T-cell (primary cell): ENCODE measurements at places on chromosomes 4 and X.

DNA sequence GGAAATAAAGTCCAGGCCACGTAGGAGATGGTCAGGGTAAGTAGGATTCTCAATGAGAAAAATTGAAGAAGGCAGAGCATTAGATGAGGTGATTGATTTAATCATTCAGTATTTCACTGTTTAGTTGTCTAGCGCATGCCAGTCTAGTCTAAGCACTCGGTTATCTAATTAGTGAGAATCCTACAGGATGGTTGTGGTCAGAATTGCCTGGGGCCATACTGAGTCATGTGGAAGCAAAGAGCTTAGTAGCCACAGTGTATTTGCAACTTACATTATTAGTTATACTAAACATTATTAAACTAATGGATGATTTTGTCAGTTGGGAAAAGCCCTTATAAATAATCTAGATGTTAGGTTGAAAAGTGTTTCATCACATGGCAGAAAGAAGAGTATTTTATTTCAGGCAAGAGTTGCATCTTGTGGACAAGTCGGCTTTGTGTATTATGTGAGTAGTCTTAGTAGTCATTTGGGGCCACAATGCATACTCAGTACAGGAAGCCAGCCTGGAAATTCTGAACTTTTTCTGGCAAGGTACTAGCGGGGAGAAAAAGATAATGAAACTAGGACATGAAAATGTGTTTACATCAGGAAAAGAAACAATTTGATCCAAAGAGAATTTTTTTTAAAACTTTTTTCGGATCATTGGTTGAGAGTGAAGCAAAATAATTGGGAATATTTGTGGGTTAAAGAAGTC lies 31.9 kb downstream of the CPEB2 start:
- no peaks in the 10 kb centered on the region for H3K4me1 ChIP-seq
- no peaks in the 10 kb centered on the region for H3K36me3 ChIP-seq
- no peak overlapping the region for H3K27ac ChIP-seq
- no peak for DNase-seq
- no peaks in the 10 kb centered on the region for H3K27me3 ChIP-seq

GRCh38 chrX:4690521-4690920 lies 977.1 kb upstream of the PRKX start:
- DNase-seq = no peak
- no peak overlapping the region for H3K27ac ChIP-seq
- no peaks in the 10 kb centered on the region for H3K4me1 ChIP-seq
- no peaks in the 10 kb centered on the region for H3K36me3 ChIP-seq

GRCh38 chrX:25383196-25383595 lies 367.4 kb upstream of the ARX start:
- no peak for DNase-seq

- no peak overlapping the region for H3K27ac ChIP-seq
- peaks cover 14% of the 10 kb centered on the region for H3K36me3 ChIP-seq
- no peak for DNase-seq
- H3K4me3 ChIP-seq = no peak overlapping the region
Observed at GRCh38 chr4:25837107-25837506, 25.7 kb downstream of the SEL1L3 start.

DNA sequence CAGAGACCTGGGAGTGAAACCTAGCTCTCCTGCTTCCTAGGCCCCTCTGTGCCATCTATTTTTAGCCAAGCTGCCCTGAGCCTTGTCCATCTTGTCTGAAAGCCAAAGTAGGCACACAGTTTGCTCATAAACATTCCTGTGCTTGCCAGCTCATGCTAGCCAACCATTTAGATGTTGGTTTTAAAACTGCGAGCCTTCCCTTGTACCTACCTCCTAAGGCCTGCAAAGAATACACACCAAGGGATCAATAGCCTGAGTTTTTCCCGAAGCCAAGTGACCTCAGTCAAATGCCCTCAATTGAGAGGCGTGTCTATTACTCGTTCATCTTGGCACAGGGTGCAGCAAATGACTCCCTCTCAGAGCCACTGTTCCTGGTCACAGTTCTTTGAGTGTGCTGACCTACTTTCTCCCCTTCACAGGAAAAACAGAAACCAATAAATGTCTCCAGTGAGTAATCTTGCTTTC lies 48.5 kb downstream of the ZCCHC12 start:
- no peak for DNase-seq
- H3K4me3 ChIP-seq = no peak overlapping the region
- no peaks in the 10 kb centered on the region for H3K27me3 ChIP-seq
- no peak overlapping the region for H3K27ac ChIP-seq
- no peaks in the 10 kb centered on the region for H3K4me1 ChIP-seq

DNA sequence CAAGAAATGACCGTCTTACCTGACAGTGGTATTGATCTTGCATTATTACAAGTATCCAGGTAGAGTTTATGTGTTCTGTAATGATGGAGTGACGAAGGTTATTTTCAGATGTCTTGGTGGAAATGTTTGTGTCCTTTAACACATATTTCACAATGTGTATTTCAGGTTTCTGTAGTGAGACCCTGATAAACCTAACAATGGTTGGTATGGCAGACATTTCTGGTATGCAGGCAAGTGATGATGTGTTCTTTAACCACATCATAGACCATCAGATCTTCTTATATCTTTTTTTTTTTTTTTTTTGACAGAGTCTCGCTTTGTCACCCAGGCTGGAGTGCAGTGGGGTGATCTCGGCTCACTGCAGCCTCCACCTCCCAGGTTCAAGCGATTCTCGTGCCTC lies 14.6 kb upstream of the ATXN3L start:
- no peaks in the 10 kb centered on the region for H3K4me1 ChIP-seq
- no peak for DNase-seq
- H3K36me3 ChIP-seq = no peaks in the 10 kb centered on the region
- H3K27ac ChIP-seq = no peak overlapping the region
- H3K27me3 ChIP-seq = no peaks in the 10 kb centered on the region

DNA sequence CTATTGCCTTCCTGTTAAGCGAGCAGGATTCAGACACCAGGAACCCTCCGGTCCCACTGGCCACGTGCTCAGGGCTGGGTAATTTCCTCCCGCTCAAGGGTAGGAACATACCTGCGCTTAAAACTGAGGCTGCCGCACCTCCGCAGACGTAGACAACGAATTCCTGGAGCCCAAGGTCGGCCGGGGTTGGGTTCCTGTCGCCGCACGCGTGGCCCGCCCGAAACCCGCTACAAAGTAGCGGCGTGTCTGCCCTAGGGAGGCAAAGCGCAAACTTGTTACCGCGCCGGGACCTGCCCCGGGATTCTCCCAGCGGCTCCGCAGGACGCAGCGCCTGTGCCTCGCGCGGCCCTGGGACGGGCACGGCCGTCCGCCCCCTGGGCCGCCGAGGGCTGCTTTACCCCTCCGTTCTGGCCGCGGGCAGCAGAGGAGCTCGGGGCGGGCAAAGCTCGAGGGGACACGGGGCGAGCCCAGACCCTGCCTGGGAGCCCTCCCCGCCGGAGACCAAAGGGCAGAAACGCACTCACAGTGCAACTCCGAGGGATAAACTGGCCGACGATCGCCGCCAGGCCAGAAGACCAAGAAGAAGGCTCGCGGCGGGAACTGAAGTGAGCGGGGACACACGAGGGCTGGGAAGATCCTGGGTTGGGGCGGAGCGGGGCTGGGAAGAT lies at the start of gene ERVMER34-1:
ERVMER34-1 (minus strand) TSS at position 607 of the 668 bp plus-strand sequence. CDS start 5,905 bp downstream, outside the sequence.
- peaks cover 39% of the 10 kb centered on the region for H3K27me3 ChIP-seq
- peaks cover 2% of the 10 kb centered on the region for H3K4me1 ChIP-seq
- no peaks in the 10 kb centered on the region for H3K36me3 ChIP-seq

DNA sequence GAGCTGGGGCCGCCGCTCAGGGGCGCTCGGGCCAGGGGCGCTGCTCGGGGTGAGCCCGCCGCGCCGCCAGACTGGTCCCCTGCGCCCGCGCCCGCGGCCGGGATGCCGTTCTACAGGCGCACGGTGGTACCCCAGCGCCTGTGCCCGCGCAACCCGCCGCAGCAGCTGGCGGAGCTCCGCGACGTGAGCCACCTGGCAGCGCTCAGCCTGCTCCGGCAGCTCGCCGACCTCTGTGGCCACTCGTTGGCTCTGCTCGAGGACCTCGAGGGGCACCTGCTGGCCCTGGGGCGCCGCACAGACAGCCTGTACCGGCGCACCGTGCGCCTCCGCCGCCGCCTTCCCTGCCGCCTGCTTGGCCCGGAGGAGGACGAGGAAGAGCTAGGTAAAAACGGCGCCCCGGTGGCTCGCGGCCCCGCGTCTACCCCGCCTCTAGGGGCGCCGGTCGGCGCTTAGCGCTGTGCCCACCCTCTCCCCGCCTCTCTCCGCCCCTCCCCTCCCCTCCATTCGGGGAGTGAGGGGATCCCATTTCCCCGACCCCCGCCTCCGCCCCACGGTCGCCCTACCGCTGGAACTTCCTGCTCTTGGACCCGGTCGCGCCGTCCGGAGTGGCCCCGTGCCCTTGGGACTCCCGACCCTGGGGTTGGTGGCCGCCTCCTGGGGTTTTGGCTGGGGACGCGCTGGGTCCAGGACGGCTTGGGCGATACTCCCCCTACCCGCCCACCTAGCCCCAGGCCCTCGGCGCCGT lies 513 bp downstream of the NHSL2 start:
- H3K27ac ChIP-seq = no peak overlapping the region
- H3K36me3 ChIP-seq = no peaks in the 10 kb centered on the region
- H3K27me3 ChIP-seq = peaks cover 38% of the 10 kb centered on the region
- peak; percentile 4 for DNase-seq
- no peaks in the 10 kb centered on the region for H3K4me1 ChIP-seq

GRCh38 chr4:87044511-87045233 lies 109.9 kb downstream of the AFF1 start:
- peaks cover 2% of the 10 kb centered on the region for H3K4me1 ChIP-seq
- H3K4me3 ChIP-seq = no peak overlapping the region
- H3K36me3 ChIP-seq = no peaks in the 10 kb centered on the region
- H3K27me3 ChIP-seq = no peaks in the 10 kb centered on the region
- no peak overlapping the region for H3K27ac ChIP-seq

DNA sequence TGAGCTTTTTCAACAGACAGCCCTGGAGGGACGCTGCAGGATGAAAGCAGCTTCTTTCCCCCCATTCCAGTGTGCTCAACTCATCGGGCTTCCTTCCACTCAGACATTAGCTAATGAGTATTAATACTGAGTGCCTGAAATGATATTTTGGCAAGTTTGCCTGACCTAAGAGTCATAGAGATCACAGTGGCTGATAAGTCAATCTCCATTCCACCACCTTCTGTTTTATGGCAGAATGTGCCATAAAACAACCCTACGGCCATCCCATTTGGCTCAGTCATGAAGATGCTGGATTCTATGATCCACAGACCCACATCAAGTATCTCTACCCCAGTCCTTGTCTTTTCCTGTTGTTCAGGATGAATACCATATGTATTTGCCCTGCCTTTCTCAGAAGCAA lies 48.3 kb upstream of the MAB21L2 start:
- H3K27ac ChIP-seq = no peak overlapping the region
- no peaks in the 10 kb centered on the region for H3K27me3 ChIP-seq
- H3K4me1 ChIP-seq = no peaks in the 10 kb centered on the region
- H3K4me3 ChIP-seq = no peak overlapping the region

DNA sequence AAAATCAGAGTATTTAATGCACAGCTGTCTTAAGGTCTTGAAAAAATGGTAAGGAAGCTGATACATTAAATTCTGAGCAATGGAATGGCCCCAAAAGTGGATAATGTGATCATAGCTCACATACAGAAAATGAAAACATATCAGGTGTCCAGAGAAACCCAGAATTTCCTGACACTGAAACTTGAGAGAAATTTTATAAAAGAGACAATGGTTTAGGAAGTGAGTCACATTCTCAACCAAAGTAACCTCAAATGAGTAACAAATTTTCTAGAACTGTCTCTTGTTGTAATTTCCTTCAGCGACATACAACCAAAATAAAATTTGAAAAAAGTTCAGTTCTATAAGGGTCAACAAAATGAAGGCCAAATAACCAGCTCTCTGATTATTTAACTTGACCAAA lies 37.4 kb upstream of the PACRGL start:
- H3K36me3 ChIP-seq = no peaks in the 10 kb centered on the region
- no peak for DNase-seq

GRCh38 chr4:11631416-11631815 lies 202.7 kb upstream of the HS3ST1 start:
- H3K27ac ChIP-seq = no peak overlapping the region
- DNase-seq = no peak
- no peak overlapping the region for H3K4me3 ChIP-seq
- no peaks in the 10 kb centered on the region for H3K27me3 ChIP-seq
- H3K4me1 ChIP-seq = no peaks in the 10 kb centered on the region
- H3K36me3 ChIP-seq = no peaks in the 10 kb centered on the region

- H3K36me3 ChIP-seq = no peaks in the 10 kb centered on the region
- no peaks in the 10 kb centered on the region for H3K27me3 ChIP-seq
- no peak for DNase-seq
- H3K27ac ChIP-seq = no peak overlapping the region
- no peak overlapping the region for H3K4me3 ChIP-seq
Observed at GRCh38 chr4:84925558-84925957, 40.9 kb downstream of the WDFY3 start.

- H3K36me3 ChIP-seq = no peaks in the 10 kb centered on the region
- no peaks in the 10 kb centered on the region for H3K27me3 ChIP-seq
- H3K4me3 ChIP-seq = no peak overlapping the region
- no peak for DNase-seq
Observed at GRCh38 chr4:44760142-44760898, 34.0 kb upstream of the GNPDA2 start.

- H3K27me3 ChIP-seq = no peaks in the 10 kb centered on the region
- no peak overlapping the region for H3K4me3 ChIP-seq
- DNase-seq = no peak
- no peaks in the 10 kb centered on the region for H3K36me3 ChIP-seq
- H3K27ac ChIP-seq = no peak overlapping the region
- no peaks in the 10 kb centered on the region for H3K4me1 ChIP-seq
Observed at GRCh38 chrX:32687379-32687778, 524.0 kb downstream of the DMD start.

DNA sequence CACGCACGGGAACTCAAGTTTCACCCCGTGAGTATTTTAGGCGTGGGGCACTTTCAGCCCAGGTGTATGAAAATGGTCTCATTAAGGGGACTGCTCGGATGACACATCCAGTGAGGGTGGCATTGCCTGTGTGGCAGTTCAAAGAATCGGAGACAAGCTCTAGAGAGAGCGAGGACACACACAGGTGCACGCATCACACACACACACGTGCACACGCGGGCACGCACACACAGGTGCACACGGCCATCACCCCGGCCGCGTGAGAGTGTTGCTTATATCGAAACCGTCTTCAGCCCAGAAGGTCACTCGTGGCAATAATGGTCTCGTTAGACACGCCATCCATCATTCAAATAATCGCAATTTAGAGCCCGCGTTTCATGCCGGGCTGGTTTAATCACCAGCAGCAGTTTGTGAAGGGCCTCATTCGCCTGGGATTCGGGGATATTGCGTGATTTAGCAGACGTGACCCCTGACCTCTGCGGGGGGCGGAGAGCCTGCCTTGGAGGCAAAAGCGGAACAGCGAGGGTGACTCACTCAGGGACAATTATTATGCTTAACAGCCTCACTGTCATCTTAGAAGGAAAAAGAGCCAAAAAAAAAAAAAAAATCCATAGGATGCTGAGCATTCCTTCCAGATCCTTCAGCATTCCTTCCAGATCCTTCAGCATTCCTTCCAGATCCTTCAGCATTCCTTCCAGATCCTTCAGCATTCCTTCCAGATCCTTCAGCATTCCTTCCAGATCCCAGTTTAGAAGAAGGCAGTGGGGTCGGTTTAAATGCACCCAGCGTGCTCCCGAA lies 89.4 kb upstream of the PPP2R3B start:
- H3K4me3 ChIP-seq = no peak overlapping the region
- no peak for DNase-seq
- H3K36me3 ChIP-seq = no peaks in the 10 kb centered on the region
- peaks cover 7% of the 10 kb centered on the region for H3K27me3 ChIP-seq
- no peaks in the 10 kb centered on the region for H3K4me1 ChIP-seq
